Left forelimb (tissue), 1 donor: ENCODE measurements at places on chromosomes 4 and X.

- DNase-seq = no peak
Observed at GRCh38 chrX:103498786-103499185, 20.5 kb downstream of the RAB40A start.

DNA sequence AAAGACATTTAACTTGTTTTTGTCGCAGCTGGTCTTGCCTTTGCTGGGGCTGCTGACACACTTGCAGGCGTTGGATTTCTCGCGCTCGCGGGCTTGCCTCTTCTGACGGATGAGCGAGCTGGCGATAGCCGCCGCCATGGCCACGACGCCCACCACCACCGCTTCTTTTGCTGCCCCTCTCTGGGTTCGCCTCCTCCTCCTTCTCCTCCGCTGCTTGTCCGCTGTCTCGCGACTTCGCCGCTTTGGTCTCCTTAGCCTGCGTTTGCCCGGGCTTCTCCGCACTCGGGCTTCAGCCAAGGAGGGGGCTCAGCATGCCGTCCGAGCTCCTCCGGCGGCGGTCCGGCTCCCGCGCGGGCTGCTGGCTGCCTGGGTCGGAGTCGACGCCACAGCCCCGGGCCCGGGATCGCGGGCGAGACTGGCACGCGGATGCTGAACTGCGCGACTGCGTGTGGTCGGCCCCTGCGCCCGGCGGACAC, 613 bp downstream of the FGF13 start:
- DNase-seq = peak; percentile 67

DNA sequence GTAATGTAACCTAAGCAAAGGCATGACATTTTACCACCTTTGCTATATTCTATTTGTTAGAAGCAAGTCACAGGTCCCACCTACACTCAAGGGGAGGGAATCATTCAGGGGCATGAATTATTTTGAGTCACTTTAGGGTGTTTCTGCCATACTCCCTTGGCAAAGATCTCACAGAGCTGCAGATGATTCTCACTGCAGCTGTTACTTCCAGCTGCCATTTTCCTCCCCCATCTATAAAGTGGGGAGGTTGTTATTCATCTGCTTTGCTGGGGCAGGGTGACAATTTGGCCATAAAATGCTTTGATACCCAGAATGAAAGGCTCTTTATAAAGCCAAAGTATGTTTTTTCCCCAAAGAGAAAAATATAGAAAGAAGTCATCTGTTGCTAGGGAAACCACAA, 136.5 kb upstream of the SMIM31 start:
- DNase-seq = no peak

DNA sequence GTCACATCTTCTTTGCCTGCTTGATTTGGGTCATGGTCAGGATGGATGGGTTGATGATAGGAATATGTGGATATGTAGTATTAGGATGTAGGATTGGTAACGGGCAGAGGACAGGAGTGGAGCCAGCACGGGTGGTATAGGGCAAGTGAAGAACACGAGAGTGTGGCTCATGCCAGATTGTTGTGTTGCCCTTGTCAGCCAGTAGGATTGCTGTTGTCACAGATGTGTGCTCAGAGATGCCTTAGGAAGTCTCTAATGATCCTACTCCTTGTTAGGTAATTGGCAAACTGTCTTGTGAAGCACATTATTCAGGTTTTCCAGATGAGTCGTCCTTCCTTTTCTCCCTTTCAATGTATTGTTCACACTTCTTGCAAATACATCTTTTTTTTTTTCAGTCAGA, 5.5 kb downstream of the ATP10D start:
- no peak for DNase-seq

GRCh38 chr4:135371137-135371536, 1169.5 kb upstream of the PABPC4L start:
- DNase-seq = no peak

- no peak for DNase-seq
Observed at GRCh38 chr4:145390571-145390970, 91.1 kb upstream of the SMAD1 start.

DNA sequence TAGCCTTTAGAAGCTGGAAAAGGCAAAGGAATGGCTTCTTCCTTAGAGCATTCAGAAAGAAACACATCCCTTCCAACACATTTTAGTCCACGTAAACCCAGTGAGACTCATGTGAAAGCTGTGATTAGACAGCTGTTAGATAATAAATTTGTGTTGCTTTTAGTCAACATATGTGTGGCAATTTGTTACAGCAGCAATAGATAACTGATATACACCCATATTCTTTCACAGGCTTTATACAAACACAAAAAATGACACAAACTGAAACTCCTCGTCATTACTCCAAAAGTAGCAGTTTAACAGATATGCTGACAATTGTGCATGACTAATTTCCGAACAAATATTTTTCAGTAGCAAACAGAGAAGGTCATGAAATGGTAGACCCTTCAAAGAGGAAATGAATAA, 65.3 kb downstream of the ANTXR2 start:
- DNase-seq = no peak

DNA sequence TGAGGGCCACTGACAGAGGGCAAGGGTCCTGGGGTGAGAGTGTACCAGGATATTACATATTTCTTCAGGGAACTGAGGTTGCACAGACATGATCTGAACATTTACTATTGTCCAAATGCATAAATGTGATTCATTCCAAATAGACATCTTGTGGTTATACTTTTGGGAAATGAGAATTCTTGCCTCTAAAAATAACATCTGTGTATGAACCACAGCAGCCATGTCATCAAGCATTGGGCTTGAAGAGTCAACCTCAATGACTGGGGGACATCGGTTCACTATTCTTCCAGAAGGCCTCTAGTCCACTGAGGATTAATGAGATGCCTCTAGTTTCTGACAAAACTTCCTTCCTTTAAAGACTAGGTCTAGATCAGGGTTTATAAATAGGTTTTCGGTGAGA, 193.1 kb upstream of the GPC4 start:
- no peak for DNase-seq

- no peak for DNase-seq
Observed at GRCh38 chrX:127732709-127733108, 319.5 kb downstream of the ACTRT1 start.

GRCh38 chr4:145660064-145660463, 19.9 kb upstream of the C4orf51 start:
- DNase-seq = no peak

- DNase-seq = no peak
Observed at GRCh38 chrX:125507119-125507518, 187.4 kb downstream of the TEX13C start.

GRCh38 chr4:85086721-85087120, 120.2 kb upstream of the WDFY3 start:
- DNase-seq = no peak

- no peak for DNase-seq
Observed at GRCh38 chr4:168777277-168777965, 232.6 kb downstream of the CBR4 start.

DNA sequence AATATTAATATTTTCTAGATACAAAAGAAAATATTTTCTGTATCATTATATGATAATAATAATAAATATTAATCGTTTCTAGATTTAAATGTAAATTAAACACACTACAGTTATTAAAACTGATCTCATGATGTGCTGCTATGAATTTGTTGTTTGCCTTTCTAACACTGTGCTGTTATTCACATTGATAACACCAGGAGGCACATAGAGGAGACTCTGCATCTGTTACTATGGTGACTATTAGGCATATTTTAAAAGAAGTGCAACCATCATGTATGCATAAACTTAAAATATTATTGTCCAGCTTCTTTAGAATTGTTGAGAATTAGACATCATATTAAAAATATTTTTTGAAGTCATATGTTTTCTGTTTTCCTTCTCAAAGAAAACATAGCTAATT, 11.8 kb upstream of the PDGFC start:
- DNase-seq = no peak

DNA sequence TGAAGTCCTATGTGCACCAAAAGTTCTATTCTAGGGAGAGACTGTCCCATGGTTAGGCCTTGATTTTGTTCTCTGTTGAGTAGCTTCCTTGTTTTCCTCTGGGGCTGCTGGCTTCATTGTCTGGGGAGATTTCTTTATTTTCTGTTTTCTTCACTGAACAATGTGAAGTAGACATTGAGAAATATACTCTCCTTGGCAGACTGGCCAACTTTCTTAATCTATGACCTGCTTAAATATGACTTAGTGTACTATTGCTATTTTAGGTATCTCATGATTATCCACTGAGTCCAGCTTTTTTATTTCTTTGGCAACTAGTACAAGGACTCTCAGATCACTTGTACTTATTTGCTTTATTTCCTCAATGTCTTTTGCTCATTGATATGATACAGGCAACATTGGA, 1594.6 kb downstream of the ARAP2 start:
- DNase-seq = no peak

GRCh38 chrX:108071578-108071977, 19.8 kb downstream of the PSMD10 start:
- DNase-seq = no peak

- no peak for DNase-seq
Observed at GRCh38 chrX:149937871-149938426, 342 bp downstream of the EOLA2 start.

- no peak for DNase-seq
Observed at GRCh38 chr4:89196745-89197144, 85.4 kb downstream of the TIGD2 start.

DNA sequence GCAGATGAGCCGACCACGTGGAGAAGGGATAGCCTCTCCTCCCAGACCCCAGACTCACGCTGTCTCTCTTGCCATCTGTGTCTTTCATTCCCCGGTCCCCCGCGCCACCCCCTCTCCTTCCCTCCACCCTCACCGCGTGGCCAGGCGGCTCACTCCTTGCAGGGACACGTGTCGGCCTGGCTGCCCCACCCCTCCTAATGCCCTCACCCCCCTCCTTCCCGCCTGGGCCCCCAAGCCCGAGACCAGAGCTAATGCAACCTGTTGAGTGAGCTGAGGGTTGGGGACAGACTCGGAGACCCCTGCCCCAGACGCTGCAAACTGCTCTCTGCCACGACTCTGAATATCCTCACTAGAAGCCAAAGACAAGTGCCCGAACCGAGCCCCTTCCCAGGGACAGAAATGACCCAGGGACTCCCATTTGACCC, 1.8 kb downstream of the SLC38A5 start:
- no peak for DNase-seq

GRCh38 chr4:56914336-56914735, 6.6 kb downstream of the REST start:
- no peak for DNase-seq

GRCh38 chr4:77204621-77205020, 47.6 kb downstream of the CCNG2 start:
- DNase-seq = no peak

DNA sequence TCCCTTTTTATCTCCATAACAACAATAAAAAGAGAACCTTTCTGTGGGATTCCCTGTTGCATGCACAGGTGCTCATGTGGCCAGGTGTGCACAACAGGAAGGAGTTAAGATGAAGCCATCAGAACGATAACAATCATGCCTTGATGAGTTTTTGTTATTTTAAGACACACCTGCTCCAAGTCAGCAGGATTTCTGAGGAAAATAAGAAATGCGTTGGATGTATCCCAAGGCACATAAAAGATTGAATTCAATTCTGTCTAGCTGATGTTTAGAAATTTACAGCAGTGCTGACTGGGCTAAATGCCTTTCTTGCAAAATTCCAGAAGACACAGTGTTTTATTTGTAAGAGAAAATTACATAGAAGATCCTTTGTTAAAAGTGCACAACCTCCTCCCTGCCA, 1678.2 kb downstream of the ARAP2 start:
- no peak for DNase-seq

- no peak for DNase-seq
Observed at GRCh38 chrX:154490021-154490413, 412 bp downstream of the SLC10A3 start.

DNA sequence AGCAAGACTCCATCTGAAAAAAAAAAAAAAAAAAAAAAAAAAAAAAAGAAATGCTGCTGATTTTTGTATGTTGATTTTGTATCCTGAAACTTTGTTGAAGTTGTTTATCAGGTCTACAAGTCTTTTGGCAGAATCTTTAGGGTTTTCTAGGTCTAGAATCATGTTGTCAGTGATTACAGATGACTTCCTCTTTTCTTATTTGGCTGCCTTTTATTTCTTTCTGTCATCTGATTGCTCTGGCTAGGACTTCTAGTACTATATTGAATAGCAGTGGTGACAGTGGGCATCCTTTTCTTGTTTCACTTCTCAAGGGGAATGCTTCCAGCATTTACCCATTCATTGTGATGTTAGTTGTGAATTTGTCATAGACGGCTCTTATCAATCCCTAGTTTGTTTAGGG, 334.4 kb downstream of the SPRY1 start:
- DNase-seq = no peak

DNA sequence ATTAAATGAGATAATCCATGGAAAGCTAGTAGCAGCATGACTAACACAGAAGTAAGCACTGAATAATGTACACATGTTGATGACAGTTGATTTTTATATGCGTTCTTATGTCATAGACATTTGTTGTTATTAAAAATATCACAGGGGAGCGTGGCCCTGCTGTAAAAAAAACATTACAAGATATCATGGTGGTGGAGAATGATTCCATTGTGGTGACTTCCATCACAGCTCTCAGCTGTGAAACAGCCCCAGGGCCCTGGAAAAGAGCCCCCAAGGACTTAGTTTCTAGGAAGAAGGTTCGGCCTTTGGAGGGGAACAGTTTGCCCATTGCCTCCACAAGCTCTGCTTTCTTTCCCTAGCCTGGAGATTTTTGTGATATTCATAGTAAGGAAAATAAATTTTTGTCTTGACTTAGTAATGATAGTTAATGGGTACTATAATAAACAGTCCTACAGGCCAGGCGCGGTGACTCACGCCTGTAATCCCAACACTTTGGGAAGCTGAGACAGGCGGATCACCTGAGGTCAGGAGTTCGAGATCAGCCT, 49.9 kb downstream of the FAM114A1 start:
- DNase-seq = no peak

DNA sequence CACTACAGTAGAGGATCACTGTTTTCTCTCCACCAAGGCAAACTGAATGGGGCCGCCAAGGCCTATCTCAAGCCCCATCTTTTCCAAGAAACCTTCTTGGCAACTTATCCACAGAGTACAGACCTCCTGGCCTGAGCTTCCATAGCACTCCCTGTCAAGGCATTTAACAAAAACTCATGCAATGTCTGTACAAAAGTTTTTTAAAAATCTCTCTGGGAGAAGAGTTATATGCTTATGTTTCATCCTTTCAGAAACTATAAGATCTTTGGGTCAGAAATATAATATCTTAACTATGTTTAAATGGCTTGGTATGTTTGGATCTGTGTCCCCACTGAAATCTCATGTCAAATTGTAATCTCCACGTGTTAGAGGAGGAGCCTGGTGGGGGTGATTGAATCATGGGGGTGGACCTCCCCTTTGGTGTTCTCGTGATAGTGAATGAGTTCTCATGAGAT, 13.6 kb downstream of the ADAMTS3 start:
- no peak for DNase-seq

DNA sequence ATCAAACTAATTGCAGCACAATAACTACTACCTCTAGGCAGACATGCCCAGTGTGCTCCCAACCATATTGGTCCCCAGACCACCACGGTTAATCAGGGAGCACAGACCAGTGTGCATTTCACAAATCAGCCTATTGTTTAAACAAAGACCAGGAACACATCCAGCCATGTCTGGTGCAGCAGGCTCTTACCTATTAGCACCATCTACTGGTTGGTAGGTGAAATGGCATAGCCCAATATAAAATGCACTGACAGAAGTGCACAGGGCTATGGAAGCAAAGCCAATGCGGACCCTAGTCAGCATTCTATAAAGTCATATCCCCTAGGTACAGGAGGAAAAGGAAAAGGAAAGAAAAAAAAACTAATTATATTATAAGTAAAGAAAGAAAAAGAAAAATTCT, 15.5 kb upstream of the CYLC1 start:
- DNase-seq = no peak

GRCh38 chr4:138982754-138983153, 32.8 kb upstream of the NOCT start:
- DNase-seq = no peak
